ENCODE measurements at places on chromosomes 7 and 10.

DNA sequence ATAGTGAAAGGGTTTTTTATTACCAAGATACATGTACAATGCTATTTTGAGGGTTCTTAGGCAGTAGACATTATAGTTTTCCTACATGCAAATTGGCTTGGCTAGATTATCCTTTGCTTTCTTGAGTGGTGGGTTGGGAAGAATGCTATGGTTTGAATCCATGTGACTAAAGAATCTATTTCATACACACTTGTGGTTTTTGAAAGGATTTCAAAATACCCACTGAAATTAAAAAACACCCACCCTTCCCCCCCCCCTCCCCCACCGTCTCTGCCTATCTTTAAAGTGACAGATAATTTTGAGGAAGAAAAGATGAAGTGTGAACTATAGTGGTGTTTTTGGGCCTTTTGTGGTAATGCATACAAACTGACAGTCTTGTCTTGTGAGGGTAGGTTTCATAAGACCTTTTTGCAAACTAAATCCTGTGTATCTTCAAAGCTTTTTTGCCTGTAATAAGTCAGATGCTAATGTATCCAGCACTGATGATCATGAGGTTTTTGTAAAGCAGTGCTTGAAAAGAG is 90.9 kb downstream of the TPST1 start:
- no peak for DNase-seq

- DNase-seq = no peak
These were observed 18.6 kb downstream of the RNF32 start for GRCh38 chr7:156659203-156659602.

- no peak for DNase-seq
These were observed 14.4 kb downstream of the SLC26A3 start for GRCh38 chr7:107788662-107789061.

DNA sequence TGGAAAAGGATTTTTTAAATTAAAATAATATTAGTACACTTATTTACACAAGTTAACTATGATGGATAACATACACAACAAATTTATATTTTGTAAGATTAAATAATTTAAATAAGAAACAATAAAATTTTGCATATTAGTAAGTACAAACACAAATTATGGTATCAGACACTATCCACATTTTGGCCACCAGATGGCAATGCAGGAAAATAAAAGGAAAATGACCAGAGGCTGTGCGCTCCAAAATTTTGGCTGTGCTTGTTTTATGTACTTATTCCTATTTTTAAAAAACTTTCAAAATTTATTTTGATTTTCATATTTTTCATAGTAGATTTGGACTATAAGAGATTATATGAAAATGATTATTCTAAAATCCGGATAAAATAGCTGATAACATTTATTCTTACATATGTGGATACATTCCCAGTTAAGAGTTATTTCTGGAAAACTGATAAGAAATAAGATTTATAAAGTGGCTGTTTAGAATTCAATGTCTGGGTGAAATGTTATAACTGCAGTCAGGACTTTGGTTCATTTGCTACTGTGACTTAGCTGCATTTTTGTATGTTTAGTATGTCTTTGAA is 274.7 kb upstream of the HGF start:
- peak; percentile 62 for DNase-seq

DNA sequence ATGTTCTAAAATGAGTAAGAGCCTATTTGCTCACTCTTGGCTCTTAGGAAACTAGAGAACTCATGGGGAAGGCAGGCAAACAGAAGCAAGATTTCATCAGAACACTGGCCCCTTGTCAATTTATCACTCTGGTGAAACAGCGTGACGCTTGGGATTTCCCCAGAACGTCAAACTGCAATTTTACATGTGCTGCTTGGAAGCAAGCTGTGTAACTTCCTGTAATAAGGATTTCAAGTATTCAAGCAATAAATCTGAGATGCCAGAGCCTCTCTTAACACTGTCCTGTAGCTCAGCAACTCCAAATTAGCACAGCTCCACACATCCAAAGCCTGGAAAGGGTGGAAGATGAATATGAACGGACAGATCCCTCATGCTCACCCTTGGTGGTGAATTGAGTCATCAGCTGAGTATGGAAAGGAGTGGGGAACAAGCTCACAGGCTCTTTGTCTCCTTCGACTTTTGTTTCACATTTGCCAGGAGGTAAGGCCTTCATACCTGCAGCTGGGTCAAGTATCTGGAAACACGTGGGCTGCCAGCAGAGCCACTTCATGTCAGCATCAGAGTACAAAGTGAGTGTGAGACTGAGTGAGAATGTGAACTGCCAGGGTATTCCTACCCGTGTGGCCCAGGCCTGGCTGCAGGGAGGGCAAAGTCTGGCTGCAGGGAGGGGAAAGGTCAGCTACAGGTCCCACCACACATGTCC is 140.4 kb upstream of the NAMPT start:
- DNase-seq = peak; percentile 93

DNA sequence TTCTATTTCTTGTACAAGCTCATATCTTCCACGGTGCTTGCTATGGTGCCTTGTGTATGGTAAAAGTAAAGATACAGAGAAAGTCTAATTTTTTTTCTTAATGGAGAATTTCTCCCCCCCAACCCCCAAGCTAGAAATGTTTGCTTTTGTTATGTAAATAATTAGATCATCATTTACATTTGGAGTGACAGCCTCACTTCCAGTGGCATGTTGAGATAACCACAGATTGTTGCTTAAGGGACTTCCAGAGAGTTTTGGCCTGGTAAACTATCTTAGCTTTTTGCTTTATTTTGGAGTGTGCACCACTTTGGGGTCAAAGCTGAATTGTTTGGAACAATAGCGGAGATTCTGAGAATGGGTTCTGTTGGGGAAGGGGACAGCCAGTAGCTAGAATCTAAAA is 129.7 kb downstream of the ZNF365 start:
- DNase-seq = no peak

DNA sequence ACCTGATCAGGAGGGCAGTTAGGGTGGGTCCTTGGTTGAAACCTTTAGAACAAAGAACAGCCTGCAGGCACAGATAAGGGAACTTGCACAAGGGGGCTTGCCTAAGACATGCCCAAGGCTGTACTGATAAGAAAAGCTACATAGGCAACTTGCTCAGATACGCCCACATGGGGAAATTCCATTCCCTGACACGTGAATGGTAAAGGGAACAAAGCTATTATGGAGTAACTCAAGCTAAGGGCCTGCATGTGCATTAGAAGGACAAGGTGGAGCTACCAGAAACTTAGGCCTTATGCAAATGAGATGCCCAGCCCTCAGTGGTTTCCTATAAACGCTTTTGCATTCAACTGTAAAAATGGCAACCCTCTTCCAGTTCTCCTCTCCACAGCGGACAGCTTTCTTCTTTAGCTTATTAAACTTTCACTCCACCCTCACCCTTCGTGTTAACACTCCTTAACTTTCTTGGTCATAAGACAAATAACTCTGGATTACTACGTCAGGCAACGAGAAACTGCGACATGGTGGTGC is 1192.1 kb upstream of the CELF2 start:
- peak; percentile 25 for DNase-seq

GRCh38 chr7:1818575-1819258 is 148.6 kb downstream of the ELFN1 start:
- DNase-seq = no peak

DNA sequence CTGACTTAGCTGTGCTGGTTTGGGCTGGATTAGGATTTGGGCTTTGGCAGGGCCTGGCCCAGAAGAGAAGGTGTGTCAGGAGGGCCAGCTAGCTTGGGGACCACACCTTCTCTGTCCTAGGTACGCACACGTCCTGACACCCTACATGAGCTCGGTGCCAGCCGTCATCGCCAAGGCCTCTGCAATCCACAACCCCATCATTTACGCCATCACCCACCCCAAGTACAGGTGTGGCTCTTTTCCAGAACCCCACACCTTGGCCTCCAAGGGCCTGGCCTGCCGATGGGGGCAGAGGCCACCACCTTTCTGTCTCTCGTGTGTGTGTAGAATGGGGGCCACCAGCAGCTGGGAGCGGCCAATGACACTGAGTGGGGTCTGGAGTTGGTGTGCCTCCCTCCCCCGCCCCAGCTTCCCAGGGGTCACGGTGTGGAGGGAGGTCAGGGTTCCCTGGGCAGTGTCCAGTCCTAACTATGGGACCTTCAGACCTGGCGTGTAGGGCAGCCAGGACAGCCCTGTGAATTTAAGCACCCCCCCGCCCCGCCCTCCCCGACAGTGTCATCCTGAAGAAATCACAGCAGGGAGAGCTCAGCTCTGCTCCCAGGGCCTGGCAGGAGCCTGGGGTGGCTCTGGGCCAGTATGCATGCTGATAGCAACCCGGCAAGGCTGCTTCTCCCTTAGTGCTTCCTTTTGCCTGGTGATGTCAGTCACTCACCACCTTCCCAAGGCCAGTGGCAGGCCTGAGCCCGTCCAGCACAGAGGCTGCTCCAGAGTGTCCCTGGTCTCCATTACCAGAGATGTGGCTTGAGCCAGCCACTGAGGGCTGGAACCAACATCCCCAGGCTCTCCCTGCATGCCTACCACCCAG is 6.9 kb upstream of the LDB3 start:
- no peak for DNase-seq

GRCh38 chr10:63003816-63004453 is 129.2 kb upstream of the NRBF2 start:
- DNase-seq = no peak

DNA sequence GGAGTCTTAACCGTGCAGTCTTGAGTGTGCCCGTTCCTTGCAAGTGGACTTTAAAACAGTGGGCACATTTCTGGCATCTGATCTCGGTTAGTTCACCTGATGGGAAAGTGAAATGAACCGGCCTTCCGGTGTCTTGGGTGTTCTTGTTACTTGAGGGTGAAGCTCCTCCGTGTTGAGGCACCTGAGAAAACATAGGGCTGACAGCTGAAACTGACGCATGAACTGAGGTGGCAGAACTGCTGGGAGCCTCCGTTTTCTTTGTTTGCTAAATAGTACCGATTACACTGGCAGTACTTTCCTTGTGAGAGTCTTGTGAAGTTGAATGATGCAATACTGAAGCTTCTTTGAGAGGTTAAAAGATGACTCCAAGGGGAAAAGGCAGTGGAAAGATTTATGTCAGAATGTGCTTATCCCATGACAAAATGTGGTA is 62.8 kb upstream of the SAMD8 start:
- peak; percentile 3 for DNase-seq

DNA sequence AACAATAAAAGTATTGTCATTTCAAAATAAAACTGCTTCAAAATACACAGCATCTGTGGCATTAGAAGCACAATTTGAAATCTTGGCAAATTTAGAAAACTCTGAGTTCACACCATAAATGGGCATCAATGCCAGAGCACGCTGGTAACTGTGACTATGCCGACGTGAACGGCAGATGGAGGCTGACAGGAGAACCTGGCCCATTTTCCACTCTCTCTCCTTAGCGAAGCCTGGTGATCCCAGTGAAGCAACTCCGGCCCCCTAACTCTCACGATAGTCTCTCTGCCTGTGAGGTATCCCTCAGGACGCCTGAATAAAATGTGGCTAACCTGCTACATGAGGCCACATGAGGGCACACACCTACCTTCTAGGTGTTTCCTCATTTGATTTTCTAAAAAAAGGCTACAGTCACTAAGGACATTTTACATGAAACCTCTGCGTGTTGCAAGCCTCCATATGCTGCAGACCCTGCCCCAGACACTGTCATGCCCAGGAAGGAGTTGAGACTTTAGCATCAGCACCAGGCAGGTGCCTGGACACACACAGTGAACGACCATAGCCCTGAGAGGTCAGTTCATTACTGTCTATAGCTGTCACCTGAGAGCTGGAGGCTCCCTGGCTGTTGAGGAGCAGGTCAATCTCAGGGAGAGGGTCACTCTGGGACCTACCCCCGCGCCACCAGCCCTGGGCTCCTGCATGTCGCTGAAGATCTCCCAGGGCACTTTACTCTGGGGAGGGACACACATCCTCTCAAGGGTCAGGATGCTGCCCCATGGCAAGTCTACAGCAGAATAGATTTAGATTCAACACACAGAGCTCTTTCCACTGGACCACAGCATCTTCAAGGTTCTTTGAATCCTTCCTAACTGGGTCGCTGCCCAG is 62.9 kb upstream of the CAMK2B start:
- no peak for DNase-seq

DNA sequence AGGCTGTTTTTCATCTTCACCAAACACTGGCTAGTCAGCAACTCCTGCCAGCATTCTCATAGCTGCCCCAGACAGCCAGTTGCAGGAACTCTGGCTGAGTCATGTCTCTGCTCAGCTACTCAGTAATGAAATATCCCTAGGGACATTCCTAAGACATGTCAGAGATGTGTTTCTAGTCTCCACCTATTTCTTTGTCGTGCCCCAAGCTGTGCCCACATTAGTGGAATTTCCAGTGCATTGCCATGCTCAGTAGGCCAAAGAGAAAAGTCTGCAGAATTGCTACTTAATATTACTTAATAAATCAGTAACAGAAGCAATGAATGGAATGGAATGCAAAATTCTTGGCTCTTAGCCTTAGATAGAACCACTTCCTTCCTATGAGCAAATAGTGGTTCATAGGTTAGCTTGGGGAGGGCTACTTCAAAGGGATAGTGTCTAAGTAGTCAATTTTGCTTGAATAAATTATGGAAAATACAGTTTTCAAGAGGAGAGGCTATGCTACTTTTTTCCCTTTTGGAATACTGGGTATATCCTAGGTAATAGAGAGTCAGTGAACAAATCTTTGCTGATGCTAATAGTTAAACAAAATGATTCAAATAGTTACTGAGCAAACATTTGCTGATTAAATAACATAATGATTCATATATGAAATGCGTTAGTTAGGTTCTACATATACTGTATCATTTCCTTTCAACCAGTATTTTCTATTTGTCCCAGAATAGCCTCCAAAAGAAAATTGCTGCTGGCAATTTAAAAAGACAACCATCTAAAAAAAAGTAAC is 23.6 kb upstream of the SEMA3C start:
- peak; percentile 99 for DNase-seq

- DNase-seq = no peak
These were observed 41.4 kb upstream of the AP5Z1 start for GRCh38 chr7:4733936-4734528.

DNA sequence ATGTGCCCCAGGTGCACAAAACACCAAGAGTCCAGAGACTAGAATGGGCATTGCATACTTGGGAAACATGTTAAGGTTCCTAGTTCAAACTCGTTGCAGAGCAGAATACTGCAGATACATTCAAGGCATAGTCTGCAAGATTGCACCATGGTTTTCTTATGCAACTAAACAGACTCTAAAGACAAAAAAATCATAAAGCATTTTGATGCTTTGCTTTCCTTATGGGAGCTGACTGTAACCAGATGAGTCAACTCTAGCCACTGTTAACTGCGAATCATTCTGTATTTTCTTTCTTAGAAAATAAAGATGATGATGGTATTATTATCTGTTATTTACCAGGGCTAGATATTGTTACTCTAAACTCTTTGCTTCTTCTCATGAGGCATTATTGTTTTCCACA is 19.7 kb downstream of the TRUB1 start:
- DNase-seq = no peak

- no peak for DNase-seq
These were observed 72.8 kb upstream of the ADRA2A start for GRCh38 chr10:111004016-111004415.

DNA sequence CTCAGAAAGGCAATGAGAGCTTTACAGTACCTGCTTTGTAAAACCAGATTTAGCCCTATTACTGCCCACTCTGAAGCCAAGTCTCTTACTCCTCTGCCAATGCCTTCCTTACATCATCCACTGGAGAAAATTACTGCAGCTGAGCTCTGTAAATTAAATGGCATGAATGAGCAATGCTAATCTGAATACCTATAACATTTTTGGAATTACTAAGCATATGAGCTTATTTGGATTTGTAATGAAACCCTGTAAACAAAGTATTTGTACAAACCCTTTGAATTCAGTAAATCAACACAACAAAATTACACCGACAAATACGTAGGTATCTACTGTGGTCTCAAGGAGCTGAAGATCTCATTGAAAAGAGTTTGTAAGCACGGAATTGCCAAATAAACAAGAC is 12.1 kb upstream of the CCNY start:
- no peak for DNase-seq
